ENCODE measurements at places on chromosomes 4 and X. TPM values are rescaled to one million over a fixed set of nuclear protein-coding genes. Genes with fewer than 3 reads are reported as not detected.

LRCH2 gene
- total RNA-seq: not detected

- no peak for DNase-seq
Observed at GRCh38 chrX:7286168-7286837, 138.3 kb upstream of the PUDP start.

GRCh38 chr4:101563126-101563525, 215.8 kb upstream of the PPP3CA start:
- DNase-seq: no peak

DNA sequence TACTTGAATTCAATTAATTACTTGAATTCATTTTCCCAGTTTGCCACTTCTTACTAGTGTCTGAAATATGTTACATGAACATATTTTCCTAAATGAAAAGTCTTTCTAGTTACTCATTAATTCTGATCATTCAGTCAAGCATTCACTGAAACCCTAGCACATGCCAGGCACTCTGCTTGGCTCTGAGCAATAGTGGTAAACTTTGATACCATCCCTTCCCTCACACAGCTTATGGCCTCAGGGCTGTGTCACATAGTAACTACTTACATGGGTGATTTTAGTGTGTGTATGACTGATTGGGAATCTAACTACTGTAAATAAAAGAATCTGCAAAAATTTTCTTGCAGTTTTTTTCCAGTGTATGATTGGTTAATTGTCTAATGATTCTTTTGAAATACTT, 32.7 kb downstream of the METAP1 start:
- DNase-seq: no peak

DNA sequence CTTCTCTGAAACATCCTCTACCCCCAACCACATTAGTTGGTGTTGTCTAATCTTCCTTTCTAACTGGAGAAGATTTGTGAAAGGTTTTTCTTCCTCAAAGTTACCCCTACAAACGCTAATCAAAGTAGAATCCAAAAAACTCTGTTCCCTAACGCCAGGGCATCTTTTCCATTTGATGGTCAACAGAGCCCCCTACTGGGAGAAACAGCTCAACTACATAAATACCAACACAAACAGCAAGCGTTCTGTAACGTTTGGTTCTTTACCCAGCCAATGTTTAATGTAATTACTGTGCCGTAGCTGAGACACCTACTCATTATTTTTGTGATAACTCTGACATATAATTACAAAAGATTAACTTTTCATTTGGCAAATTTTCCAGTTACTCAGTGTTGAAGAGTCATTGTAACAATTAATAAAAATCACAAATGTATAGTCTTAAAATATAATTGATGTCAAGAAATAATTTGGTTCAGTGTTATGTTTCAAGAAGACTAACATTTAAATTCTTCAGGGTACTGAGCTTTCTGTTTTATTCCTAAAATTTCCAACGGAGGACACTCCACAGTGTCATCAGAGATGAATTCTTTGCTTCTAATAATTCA, 94.9 kb upstream of the TBC1D9 start:
- DNase-seq: no peak

DNA sequence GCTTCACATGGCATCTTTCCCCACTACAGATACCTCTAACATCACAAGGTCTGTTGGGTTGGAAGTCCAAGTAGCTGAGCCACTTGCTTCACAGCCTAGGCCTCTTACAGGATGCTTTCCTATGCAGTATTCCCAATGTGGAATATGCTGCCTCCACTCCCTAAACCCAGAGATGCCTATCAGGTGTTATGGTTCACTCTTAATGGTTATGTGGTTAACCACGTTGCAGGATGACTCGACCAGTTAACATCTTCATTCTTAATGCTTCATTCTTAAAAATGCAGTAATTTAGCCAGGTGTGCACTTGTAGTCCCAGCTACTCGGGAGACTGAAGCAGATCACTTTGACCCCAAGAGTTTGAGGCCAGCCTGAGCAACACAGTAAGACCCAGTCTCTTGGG, 24.2 kb downstream of the HAUS3 start:
- no peak for DNase-seq

LRIT3 gene
- total RNA-seq: 0.08 TPM

GRCh38 chr4:80790152-80790551, 240.4 kb upstream of the BMP3 start:
- DNase-seq: no peak

- no peak for DNase-seq
Observed at GRCh38 chrX:100830143-100830542, 10.0 kb downstream of the CSTF2 start.

- DNase-seq: no peak
Observed at GRCh38 chrX:40199704-40200103, 101.9 kb upstream of the BCOR start.

Measured in left lobe of liver (tissue), 2 donors.